Stimulated activated CD8-positive, alpha-beta memory T cell treated with anti-CD3 and anti-CD28 coated beads, Interleukin-15, amount 100 ng/mL, for 1 hour (primary cell): ENCODE measurements at places on chromosomes 1 and 21.

GRCh38 chr1:241077386-241078147, 279.4 kb downstream of the RGS7 start:
- DNase-seq, result no peak

- DNase-seq, result no peak
Observed at GRCh38 chr1:27018316-27018715, 5.7 kb upstream of the TENT5B start.

- DNase-seq, result no peak
Observed at GRCh38 chr1:64733581-64734286, 11.1 kb upstream of the RAVER2 start.

DNA sequence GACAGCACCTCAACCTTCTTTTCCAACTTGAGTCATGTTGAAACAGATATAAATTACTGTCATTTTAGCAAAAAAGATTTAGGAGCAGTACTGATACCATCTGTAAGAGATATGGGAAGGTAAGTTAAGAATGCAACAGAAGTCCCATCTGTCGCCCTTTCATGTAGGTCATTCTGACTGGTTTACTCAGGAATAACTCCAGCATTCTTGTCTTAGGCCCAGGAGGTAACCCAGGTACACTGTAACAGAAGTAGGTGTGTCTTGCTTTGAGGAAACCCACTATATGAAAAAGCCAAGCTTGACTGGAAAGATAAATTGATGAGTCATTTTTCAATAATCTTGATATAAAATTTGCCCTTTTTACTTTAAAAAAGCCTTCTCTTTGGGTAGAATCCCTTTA, 35.4 kb downstream of the PGM1 start:
- no peak for DNase-seq

DNA sequence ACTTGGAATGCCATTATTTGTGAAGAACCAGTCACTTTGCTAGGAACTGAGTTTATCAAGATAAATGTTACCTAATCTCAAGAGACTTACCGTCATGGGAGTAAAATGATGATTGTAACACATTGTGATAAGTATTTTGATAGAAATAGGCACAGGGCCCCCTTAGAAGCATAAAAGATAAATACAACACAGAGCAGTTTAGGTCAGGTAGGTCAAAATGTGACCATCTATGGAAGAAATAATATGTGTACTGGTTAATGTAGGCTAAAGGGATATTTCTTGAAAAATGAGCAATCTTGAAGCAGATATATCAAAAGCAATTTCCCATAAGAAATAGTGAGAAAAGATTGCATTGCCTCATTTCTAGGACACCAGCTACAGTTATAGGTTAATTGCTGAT, 1386.8 kb upstream of the ADGRL2 start:
- DNase-seq, result no peak

GRCh38 chr1:165496501-165496900, 47.3 kb upstream of the LRRC52 start:
- DNase-seq, result no peak
